ENCODE measurements at places on chromosomes 7 and 10.

GRCh38 chr10:14612873-14613587 lies 161.7 kb downstream of the FAM107B start:
- no peak for DNase-seq

DNA sequence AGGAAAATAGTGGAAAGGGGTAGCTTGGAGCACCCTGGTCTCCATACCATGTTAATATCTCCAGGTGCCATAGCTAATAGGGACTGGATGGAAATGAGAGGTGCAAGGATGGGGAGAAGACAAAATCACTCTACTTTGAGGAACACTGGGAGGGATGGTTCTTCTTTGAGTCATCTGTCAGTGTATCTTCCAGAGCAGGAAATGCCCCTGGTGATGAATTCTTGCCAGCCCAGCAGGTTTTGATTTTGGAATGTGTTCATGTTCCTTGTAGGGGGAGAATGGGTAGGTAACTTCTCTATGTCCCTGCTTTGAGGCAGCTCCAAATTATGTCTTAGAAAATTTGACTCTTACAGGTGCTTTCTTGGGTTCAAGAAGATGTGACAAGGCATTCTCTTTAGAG lies 177.0 kb upstream of the GLI3 start:
- DNase-seq = no peak

DNA sequence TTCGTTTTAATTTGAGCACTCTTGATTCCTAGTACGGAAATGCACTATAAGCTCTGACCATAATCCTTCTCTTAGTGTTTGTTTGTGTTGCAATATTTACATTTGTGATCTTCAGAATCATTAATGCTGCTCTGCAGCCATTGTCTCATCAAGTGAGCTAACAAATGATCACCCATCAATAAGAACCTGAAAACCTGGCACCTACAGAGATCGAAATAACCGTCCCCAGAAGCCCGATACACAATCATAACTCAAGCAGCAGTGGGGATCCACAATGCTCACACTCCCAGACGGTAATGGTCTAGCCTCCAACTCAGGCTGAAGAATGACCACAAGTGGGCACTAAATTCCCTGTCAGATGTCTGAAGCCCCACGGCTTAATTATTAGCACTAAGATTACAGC lies 156.0 kb upstream of the NFE2L3 start:
- DNase-seq = no peak

GRCh38 chr10:133159950-133160825 lies at the start of gene KNDC1:
KNDC1 (plus strand) TSS chr10:133160219; CDS start chr10:133160468, 249 bp downstream.
- peak; percentile 39 for DNase-seq

DNA sequence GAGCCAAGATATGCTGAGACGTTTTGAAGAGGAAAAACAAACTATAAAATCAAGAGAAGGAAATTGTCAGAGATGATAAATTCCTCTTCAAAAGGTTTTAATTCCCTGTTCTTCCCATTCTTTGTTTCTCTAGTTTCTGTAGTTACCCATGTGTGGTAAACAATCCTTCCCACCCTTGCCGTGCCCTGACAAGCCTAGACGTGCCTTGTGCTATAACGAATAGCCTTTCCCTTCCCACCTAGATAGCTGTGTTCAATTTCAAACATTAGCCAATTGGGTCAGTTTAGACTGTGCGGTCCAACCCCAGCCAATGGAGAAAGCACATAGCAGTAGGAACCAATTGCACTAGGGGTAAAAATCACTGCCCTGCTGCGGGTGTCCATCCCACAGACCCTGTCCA lies 138.1 kb downstream of the RALA start:
- no peak for DNase-seq

- peak; percentile 22 for DNase-seq
Measured at GRCh38 chr7:25124465-25125136, 459 bp downstream of the CYCS start.
